ENCODE measurements at places on chromosomes 1 and 21. TPM values are rescaled to one million over a fixed set of nuclear protein-coding genes. Genes with fewer than 3 reads are reported as not detected.

DNA sequence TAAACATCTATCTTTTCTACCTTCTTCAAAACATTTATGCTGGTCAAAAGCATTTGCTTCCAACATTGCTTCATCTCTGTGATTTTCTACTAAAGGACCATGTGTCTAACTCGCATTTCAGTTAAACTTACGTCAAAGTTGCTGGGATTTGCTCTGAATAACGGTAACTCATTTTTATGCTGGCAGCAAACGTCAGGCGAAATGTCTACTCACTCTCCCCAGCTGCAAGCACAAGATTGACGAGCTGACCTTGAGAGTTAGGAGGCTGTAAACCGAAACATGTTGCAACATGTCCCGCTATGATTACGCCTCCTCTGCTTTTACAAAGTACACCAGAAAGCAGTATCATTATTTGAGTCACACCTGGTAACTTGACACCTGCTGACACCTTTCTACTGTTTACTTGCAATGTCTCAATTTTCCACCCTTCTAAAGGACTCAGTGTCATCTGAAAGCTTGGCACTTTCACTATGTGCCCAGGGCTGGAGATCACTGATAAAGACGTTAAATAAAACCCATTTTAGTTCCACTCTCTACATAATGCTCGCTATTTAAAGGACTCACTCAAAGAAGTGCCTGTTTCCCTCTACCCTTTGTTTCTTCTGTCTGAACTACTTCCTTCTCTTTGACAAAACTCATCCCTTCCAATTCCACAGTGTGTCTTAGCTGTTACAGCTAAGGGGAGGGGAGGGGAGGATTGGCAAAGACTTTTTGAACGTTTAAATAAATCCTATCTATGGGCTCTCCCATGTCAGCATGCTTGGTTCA, 111.9 kb downstream of the PTPN14 start:
- DNase-seq, result no peak

GRCh38 chr1:8014381-8014988, 11.6 kb downstream of the ERRFI1 start:
- no peak for DNase-seq

- DNase-seq, result no peak
Measured at GRCh38 chr1:10706376-10706913, 90.0 kb downstream of the CASZ1 start.

DNA sequence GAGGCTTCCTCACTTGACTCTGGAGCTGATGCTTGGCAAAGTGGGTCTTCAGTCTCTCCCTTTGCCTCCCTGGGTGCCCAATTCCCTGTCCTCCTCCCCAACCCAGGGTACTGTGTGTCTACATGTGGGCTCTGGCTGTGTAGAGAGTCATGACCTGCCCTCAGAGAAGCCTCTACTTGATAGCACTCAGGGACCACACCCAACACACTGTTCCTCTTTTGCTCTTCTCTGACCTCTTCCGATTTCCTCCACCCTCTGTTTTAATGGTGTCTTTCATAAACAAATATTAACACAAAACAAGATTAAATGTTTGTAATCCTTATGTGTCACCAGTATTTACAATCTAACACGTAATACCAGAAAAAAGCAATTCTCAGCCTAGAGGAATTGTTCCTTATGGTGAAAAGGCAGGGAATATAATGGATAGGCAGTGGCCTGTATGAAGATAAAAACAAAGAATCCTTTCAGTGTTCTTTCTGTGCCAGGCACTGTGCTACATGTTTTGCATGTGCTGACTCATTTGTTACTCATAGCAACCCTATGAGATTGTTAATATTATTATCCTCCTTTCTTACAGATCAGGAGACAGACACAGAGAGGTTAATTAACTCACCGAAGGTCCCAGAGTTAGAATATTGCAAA, 58.2 kb downstream of the HSD3B1 start:
- no peak for DNase-seq

GRCh38 chr21:32951041-32951440, 74.7 kb upstream of the OLIG2 start:
- DNase-seq, result no peak

- no peak for DNase-seq
Measured at GRCh38 chr1:119260506-119260905, 108.1 kb upstream of the HAO2 start.

PTPN7 gene
- total RNA-seq, result not detected

OR6Y1 gene
- not detected for total RNA-seq

GRCh38 chr1:22350924-22351767, 100.5 kb upstream of the ZBTB40 start:
- no peak for DNase-seq

- no peak for DNase-seq
Measured at GRCh38 chr1:111992476-111992875, 3.0 kb upstream of the KCND3 start.

NBPF6 gene
- not detected for total RNA-seq

GRCh38 chr1:226568975-226569741, 20.6 kb downstream of the STUM start:
- DNase-seq, result no peak

- DNase-seq, result no peak
Measured at GRCh38 chr1:79662596-79662995, 656.1 kb upstream of the ADGRL4 start.

GRCh38 chr1:65259816-65260215, 49.5 kb upstream of the DNAJC6 start:
- no peak for DNase-seq

FCRL4 gene
- total RNA-seq, result not detected

GRCh38 chr1:18234790-18235242, 127.2 kb downstream of the IGSF21 start:
- DNase-seq, result no peak

DNA sequence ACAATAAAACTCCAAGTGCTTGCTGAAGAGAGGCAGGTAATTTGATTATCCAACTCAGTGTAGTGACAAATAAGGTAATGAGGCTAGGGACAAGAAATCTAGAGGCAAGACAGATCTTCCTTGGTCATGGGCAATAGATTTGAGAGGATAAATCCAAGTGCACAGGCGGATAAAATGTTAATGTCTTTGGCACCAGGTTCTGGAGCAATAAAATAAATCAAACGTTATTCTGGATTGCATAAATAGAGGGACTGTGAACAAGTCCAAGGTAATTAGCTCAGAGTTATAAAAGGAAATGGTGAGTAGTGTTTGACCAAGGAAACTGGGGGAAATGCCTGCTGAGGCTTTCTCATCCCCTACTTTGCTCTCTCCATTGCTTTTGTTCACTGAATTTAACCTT, 329.3 kb upstream of the PROX1 start:
- DNase-seq, result no peak

TMEM167B gene
- 16.9 TPM for total RNA-seq

DNA sequence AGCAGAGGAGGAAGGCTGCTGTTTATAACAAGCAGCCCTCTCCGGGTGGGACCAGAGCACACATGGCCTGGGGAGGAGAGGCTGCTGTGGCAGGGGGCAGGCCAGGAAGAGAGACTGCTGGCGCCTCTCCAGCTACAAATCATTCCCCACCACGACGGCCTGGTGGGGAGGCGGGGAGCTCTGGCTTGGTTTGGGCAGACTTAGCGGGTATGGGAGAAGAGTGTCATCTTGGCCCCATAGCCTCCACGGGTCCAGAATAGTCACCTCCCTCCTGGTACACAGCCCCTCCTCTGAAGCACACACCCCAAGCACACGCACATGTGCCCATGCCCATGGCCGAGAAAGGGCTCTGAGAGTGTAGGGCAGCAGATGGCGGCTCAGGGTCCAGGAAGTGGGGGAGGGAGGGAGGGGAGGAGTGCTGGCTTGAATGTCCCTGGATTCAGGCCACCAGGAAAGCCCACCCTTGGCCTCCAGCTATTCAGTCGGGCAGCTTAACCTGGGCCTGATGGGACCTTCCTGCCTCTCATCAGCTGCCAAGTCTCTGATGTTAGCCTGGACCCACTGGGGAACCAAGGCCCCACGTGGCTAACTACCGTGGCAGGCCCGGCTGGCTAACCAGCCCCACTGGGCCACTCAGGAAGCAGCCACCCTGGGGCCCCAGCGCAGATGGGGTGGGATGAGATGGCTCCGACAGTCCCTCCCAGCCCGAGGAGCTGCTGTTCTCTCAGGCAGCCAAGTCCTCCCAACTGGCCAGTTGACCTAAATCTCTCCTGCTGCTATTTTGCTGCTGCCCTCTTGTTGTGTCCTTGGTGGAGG, 10.9 kb downstream of the LRP8 start:
- DNase-seq, result no peak

Data from glomerular endothelial cell (primary cell).